Activated CD4-positive, CD25-positive, alpha-beta regulatory T cell treated with anti-CD3 and anti-CD28 coated beads, Interleukin-2, amount 50 U/mL, for 16 hours (primary cell): ENCODE measurements at places on chromosomes 2 and 18.

- DNase-seq: no peak
Observed at GRCh38 chr2:136858656-136859055, 93.3 kb downstream of the THSD7B start.

GRCh38 chr2:107072150-107072940 is 186.4 kb upstream of the ST6GAL2 start:
- no peak for DNase-seq

DNA sequence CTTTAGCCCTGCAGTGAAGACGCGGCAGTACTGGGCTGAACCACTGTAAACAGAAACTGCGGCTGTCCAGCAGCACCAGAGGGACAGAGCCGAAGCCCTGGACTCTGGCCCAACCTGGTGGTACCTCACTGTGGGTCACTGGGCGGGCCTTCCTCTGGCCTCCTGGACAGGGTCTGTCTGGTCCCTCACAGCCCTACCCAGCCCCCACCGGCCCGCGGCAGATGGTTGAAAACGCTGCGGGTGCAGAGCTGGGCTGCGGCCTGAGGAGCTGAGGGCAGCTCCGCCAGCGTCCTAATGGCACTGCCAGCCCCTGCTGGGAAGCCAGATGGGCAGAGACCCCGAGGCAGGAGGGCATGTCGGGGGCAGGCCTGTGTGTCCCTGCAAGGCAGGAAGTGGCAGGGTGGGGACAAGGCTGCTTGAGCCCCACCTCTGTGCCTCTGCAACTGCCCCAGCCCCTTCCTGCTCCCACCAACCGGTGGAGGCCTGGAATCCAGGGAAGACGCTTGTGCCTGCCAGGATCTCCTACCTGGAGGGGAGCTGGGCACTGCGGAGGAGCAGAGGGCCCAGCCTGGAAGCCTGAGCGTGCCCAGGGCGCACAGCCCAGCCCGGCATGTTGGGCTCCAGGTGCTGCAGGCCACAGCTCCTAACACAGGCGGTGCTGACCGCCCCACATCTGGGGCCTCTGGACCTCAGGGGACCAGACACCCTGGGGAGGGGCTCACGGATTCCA is 36.3 kb downstream of the HS6ST1 start:
- no peak for DNase-seq

DNA sequence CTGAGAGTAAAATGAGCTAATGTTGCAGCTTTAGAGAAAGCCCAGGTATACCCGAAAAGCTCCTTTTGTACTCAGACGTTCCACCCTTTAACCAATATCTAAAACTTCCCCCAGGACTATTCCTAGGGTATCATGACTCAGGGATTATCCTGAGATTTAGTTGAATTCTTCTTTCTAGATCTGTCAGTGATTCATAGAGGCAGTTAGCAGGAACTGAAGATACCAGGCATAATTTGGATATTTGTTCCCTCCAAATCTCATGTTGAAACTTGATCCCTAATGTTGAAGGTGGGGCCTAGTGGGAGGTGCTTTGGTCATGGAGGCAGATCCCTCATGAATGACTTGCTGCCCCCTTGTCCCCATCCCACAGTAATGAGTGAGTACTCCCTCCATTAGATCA is 161.2 kb upstream of the LRP1B start:
- no peak for DNase-seq

DNA sequence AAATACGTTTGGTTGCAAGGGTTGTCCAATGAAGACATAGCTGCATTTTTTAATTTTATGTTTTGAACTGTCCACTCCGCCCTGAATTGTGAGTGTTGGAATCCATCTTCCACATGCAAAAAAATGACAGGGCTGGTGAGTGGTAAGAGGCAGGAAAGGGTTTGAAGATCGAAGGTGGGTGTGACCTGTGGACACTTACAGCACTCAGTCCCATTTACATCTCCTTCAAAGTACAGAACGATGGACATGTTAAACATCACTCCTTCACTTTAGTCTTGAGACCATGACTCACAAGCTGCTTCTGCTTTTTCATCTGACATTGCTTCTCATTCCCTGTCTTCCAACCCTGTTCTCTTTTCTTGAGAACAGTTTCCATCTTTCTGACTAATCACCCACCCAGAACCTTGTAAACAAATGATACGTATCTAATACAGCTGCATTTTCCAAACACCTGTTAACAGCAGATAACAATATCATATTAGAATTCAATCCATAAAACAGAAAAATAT is 179.3 kb downstream of the ZNF516 start:
- DNase-seq: no peak

- DNase-seq: no peak
Observed at GRCh38 chr2:129191530-129191929, 787.9 kb upstream of the RAB6C start.

DNA sequence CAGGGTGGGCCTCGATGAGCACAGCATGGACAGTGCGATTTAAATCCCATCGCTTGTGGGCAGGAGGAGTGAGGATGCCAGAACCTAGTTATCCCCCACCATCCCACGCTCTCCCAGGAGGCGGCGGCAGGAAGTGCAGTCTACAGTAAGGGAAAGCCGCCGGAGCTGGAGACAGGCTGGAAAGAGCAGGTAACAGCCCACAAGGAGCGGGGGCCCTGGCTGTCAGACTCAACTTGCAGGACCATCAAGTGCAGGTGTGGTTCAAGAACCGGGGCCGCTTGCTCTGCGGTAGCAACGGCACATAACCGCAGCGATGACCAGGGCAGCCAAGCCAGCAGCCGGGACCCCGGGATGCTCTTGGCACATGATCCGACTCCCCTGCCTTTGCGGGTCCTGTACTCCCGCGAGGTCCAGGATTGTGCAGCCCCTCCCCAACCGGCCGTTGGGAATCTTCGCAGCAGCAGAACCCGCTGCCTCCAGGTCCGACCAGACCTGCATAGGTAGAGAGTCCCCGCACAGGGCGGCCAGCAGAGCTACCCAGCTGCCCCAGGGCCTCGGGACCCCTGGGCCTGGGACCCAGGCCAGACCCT is 82.1 kb downstream of the BIN1 start:
- DNase-seq: no peak

GRCh38 chr2:101386599-101387150 is 628 bp downstream of the CREG2 start:
- DNase-seq: no peak

GRCh38 chr2:47344890-47345589 is 57.9 kb upstream of the MSH2 start:
- no peak for DNase-seq

GRCh38 chr18:52402814-52403213 is 62.8 kb downstream of the DCC start:
- no peak for DNase-seq

GRCh38 chr2:218323526-218324472 is 31.5 kb upstream of the TMBIM1 start:
- no peak for DNase-seq

GRCh38 chr18:31990823-31991222 is 27.8 kb upstream of the RNF125 start:
- no peak for DNase-seq

DNA sequence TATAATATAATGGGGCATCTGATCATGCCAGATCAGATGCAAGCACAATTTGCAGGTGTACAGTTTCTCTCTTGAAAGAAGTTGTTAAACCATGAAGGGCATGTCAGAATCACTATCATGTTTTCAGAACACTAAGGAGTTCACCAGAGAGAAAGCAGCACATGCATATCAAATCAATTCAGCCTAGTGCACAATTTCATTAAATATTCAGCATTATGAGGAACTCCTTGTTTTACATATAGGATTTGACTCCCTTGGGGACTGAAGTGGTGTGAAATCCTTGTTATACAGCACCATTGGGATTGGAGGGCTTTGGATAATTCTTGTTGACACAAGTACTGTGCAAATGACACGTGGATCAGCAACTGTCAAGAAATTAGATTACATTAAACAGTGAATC is 562.1 kb upstream of the KLHL29 start:
- DNase-seq: no peak

- DNase-seq: no peak
Observed at GRCh38 chr2:28709101-28709500, 42.5 kb upstream of the PPP1CB start.

GRCh38 chr2:95309599-95309998 is 12.5 kb downstream of the KCNIP3 start:
- DNase-seq: no peak

DNA sequence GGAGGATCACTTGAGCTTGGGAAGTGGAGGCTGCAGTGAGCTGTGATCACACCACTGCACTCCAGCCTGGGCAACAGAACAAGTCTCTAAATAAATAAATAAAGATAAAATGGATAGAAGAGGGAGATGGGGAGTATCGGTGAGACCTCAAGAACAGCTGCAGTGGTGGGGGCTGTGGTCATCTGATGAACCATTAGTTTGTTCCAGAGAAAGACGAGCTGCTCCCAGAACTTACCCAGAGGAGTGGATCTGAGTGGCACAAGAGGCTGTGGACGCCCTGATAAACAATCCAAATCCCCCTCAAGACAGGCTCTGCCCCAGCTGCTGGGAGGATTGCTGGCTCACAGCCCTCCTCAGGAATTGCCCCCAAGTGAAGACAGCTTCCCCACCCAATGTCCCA is 26.7 kb downstream of the TMEM127 start:
- no peak for DNase-seq

- DNase-seq: no peak
Observed at GRCh38 chr2:112530728-112531127, 11.5 kb upstream of the POLR1B start.

- no peak for DNase-seq
Observed at GRCh38 chr18:44938720-44939665, 258.3 kb downstream of the SETBP1 start.

DNA sequence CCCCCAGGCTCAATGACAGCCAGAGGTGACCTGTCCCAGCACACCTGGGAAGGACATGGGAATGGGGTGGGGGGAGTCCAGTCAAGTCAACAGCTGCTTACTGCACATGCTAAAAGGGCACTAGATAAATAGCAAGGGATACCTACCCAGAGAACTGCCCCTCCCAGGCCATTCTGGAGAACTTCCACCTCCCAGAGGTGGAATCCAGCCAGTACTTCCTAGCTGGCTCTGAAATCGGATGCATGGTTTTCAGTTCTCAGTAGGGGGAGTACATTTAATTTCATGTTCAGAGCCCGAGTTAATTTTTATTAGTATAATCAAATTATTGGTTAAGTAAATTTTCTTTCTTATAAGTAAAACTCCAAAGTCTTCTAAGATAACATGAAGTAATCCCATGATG is 28.9 kb upstream of the ITGA6 start:
- no peak for DNase-seq

DNA sequence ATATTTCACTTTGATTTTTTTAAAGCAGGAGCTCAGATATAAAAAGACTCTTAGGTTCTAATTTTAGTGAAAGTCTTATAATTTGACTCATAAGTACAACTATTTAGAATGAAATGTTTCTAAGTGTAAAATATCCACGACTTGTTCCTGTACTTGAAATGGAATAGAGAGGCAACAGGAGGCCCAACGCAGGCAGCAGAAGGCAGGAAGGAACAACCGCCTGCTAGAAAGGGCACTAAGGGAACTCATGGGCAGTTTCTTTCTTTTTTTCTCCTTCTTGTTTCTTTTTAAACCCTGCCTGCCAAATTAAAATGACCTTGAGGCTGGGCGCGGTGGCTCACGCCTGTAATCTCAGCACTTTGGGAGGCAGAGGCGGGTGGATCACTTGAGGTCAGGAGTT is 51.0 kb downstream of the RBMS1 start:
- DNase-seq: no peak

GRCh38 chr2:58137221-58137620 is 90.6 kb downstream of the VRK2 start:
- no peak for DNase-seq

DNA sequence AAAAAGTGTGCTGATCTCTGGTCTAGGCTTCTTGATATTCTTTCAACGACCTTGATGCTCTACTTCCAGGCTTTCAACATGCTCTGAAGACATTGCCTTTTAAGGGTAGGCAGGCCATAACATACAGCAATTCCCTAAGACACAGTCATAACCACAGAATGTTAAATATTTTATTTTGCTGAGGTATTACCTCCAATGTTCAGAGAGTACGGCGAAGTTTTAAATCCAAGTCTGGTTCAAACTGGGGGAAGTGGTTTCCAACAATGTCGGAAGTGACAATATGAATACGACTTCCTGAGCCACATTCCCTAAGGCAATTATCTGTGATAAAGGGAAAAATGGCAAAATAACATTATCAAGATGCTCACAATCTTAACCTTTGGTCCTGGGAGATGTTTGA is 1077.9 kb upstream of the PIK3C3 start:
- no peak for DNase-seq

DNA sequence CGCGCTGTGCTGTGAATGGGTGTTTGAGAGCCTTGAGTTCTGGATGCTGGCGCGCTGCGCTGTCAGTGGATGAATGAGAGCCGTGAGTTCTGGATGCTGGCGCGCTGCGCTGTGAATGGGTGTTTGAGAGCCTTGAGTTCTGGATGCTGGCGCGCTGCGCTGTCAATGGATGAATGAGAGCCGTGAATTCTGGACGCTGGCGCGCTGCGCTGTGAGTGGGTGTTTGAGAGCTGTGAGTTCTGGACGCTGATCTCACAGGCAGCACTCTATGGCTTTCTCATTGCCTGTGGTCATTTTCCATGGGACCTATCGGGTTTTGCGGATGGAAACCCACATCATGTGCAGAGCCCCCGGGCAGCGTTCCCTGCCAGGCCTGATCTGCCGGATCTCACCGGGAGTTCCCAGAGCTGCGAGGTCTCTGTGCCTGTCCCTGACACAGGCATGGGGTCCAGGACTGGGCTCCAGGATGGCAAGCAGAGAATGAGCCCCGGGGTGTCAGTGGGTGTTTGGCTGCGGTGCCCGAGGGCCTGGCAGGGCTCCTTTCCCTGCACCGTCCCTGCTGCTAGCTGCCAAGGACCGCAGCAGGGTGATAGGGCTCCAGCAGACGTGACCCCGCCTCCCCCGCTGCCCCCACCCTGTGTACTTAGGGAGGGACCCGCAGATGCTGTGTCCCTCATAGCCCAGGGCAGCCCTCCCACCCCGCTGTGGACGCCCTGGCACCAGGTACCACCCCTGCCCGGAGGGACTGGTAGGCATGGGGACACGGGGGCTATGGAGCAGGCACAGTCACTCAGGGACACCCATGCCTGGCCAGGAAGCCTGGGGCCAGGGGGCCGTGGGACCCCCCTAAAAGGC is 9.7 kb downstream of the PDCD1 start:
- DNase-seq: no peak

DNA sequence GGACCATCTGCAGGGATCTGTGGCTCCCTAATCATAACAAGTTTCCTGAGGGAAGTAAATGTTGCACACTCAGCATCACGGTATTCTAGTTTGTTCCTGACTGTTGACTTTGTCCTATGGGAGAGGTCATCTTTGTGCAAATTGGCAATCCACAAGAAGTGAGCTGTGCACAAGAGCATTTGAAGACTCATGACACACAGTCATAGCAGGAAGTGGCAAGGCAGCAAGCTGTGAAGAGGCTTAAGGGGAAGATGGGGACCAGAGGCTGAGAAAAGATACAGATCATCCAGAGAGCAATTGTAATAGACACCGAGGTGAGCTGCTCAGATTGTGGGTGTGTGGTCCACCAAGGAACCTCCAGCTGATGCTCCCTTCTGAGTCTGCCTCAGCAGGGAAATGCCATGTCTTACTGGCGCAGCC is 2.7 kb downstream of the TNP1 start:
- no peak for DNase-seq

- no peak for DNase-seq
Observed at GRCh38 chr18:22933966-22934423, 867 bp downstream of the RBBP8 start.
